ENCODE measurements at places on chromosomes 4 and X.

DNA sequence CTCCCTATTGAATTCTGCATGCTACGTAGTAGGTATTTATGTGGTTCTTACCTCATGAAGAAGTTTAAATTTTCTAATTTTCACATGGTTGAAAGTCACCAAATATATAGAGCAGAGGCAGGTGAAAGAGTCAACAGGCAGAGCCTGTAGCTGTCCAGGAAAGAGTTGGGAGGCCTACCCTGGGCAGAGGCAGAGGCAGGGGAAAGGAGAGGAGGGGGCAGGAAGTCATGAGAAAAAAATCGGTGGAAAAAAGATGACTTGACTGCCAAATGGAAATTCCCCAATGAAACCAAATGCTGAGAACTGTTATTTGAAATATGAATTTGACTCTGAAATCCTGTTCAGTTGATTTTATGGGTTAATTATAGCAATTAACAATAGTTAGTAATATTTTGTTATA lies 23.1 kb upstream of the GPR34 start:
- no peak for DNase-seq

DNA sequence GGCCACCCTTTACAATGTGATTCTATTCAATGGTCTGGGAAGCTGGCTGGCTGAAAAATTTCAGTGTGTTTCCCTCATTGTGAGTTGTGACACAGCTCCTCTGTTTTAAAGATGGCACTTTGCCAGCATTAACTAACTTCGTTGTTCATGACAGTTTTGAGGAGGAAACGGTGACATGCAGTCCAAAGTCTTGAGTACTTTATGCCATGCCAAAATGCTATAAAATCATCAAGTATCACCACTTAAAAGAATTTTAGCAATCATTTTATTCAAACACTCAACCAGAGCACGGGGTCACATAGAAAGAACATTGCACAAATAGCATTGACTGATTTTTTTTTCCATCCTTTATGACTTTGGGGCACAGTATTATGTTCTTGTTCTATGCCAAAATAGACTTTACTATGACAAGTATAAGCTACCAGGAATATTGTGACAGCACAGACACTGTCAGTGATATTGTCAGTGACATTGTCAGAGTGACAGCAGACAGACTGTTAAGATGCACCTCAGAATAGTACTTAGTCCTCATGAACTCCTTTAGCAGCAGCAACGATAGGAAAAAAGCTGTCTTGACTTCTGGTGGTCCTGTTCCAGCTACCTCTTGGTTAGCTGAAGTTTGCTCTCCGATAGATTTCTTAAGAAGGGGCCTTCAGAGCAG lies 46.7 kb downstream of the CXCL13 start:
- DNase-seq, result no peak

DNA sequence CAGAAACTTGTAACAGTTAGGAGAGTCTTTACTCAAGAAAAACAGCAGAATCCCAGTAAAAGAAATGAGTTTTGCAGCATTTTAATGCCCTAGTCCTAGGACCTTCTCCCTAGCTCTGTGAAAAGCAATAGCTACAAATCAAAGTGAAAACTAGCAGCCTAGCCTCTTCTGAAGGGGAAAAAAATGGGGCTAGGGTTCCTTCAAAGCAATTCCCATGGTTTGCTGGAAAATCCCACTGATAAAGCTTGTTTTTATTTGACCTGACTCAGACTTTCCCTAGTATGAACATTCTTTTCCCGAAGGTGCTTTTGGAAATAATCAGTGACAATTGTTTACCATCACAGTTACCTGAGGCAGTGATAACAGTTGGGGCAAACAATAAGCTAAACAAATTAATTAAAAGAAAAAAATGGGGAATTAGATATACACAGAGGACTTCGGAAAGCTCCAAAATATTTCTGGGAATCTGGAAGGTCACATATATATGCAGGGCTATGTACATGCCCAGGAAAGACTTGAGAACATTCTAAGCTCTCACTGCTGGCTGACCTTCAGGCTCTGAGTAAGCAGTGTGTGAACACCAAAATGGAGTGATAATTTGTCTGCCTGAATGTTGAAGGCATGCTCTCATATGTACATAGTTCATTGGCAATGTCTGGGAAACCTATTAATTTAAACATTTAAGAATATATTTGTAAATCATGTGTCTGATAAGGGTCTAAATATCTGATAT lies 285.9 kb downstream of the KCTD8 start:
- no peak for DNase-seq

DNA sequence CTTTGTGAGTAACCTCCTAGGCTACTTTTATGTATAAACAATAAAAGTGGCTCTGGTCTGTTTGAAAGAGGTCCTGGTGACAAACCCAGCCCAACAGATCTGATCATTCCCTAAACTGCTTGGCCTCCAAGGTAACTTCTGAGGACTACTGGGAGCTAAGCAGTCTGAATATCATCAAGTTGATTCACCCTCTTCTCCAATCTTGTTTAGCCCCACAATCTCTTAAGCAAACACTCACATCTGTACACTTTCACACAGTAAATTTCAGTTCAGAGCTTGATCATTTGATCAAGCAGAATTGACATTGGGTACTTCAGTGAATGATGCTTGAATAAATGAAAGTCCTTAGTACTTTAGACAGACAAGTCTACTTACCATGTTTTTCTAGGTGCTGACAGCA lies 74.7 kb downstream of the HCCS start:
- no peak for DNase-seq

DNA sequence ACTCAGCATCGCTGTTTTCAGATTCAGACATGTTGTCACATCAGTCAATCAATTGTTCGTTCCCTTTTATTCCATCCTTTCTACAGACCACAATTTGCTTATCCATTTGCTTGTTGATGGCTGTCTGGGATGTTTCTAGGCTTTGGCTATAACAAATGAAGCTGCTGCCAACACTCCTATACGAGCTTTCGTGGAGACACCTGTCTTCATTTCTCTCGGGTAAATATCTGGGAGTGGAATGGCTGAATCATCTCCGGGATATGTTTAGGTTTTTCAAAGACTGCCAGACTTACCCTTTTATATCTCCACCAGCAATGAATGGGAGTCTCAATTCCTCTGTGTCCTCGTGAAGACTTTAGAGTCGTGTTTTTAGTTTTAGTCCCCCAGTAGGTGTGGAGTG lies 118.9 kb downstream of the SORCS2 start:
- DNase-seq, result no peak

DNA sequence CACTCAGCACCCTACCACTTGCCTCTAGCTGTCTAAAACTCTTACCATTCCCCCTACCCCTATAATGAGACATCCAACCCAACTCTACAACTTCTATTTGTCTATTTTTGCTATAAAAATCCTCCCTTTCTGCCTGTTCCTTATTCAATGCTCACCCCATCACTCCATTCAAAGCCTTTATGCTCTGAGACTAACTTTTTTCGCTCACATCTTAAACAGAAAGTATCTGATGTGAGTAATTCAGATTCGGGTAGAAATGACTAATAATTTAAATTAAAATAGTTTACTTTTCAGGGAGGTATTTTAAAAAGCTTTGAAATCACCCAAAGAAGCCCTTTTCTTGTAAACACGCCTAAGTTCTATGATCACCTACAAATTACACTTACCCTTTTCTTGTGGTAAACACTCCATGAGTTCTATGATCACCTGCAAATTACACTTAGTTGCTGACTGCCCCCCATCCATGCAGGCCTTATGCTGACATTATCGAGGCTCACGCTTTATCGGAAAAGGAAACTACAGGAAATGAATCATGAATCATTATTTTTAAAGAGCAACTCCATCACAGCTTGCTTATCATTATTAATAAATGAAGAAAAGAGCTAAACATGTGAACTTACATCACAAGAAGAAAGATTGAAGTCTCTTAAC lies 168.7 kb upstream of the PPP1R2C start:
- no peak for DNase-seq

DNA sequence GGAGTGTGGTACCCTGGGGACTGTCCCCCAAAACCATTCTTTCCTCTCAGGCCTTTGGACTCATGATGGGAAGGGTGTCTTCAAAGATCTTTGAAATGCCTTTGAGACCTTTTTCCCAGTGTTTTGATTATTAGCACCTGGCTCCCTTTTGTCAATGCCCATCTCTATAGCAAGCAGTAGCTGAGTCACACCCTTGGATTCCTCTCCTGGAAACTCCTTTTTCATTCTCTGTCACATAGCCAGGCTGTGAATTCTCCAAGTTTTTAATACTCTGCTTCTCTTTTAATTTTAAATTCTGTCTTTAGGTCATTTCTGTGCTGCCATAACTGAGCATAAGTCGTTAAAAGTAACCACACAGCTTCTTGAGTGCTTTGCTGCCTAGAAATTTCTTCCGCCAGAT lies 29.7 kb downstream of the IL21 start:
- DNase-seq, result no peak

- DNase-seq, result no peak
Measured at GRCh38 chr4:8200302-8200975, 1.3 kb downstream of the SH3TC1 start.

DNA sequence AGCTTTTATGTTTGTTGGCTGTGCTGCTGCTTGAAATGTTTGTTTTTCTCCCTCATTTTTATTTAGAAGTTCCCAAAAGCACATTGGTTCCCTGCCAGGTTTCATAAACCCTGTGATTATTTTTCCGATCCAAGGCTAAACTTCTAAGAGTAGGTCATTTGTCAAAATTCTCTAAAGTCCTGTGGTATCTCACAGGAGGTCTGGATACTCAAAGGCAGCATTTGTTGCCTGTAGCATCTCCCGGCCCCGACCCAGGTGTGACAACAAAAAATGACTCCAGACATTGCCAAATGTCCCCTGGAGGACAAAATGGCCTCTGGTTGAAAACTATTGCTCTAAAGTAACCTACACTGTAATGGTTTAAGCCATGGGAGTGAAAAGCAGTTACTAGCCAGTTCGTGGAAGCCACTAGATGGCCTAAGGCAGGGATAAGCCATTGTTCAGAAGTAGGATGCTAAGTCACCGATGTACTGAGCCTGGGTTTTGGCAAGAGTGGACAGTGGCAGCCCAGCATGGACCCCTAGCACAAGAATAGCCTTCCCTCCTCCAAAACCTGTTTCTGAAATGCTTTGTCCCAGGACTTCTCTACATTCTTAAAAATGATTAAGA lies 256.1 kb downstream of the THOC2 start:
- DNase-seq, result no peak

- DNase-seq, result no peak
Measured at GRCh38 chr4:100681289-100681688, 163.5 kb upstream of the EMCN start.

GRCh38 chr4:173130687-173131086 lies 37.9 kb upstream of the GALNT7 start:
- no peak for DNase-seq

DNA sequence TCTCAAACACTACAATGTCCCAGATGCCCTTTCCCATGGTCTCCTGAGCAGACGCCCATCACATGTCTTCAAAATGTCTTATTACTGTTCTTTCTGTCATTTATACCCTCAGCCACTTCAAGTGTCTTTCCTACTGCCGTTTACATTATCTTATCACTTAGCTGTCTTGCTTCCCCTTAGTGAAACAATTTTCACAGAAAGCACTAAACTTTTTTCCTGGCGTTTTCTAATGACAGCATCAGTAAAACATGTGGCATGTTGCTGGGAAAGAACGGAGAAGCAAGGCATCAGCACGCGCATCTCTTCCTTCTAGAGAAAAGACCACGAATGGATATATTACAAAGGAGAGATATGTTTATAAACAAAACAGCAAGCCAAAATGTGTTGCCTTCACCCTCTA lies 189.7 kb upstream of the SLIT2 start:
- DNase-seq, result no peak

- no peak for DNase-seq
Measured at GRCh38 chr4:155405059-155405458, 28.3 kb upstream of the MAP9 start.

- DNase-seq, result no peak
Measured at GRCh38 chr4:108029016-108029720, 39.5 kb downstream of the HADH start.

- DNase-seq, result no peak
Measured at GRCh38 chrX:105658136-105658535, 164.2 kb upstream of the NRK start.

DNA sequence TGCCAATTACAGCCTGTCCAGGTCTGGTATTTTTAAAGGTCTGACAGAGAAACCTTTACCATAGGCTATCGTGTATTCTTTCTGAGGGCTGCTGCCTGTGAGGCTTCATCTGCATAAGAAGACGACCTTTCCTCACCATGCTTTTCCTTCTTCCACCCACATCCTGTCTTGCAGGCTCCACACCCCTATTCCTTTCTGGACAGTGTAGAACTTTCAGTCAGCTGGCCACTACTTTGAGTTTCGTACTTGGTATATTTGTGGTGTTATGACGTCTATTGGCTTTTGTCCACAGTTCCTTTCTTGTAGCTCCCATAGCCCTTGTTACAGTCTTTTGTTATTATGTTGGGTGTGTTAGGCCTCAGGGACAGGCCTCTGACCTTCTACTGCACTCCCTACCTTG lies 311.4 kb downstream of the RAPGEF2 start:
- DNase-seq, result no peak

GRCh38 chrX:19721726-19722370 lies 165.6 kb downstream of the SH3KBP1 start:
- no peak for DNase-seq

DNA sequence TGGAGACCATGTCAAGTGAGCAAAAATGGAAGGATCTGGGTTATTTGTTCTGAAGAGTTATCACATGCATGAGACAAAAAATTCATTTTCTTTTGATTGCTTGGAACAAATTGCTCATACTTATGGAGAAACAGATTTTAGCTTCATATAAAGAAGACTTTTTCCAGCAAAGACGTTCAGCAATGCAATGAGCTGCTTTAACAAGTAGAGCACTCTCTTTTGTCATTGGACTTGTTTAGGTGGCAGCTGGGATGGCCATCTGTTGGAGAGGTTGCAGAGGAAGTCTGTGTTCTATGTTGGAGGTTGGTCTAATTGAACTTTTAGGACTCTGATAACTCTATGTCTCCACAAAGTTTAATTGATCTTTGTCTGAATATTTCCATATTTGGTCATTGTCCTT lies 19.9 kb upstream of the CEP135 start:
- DNase-seq, result no peak

- no peak for DNase-seq
Measured at GRCh38 chr4:139986689-139987501, 167.1 kb downstream of the MAML3 start.

DNA sequence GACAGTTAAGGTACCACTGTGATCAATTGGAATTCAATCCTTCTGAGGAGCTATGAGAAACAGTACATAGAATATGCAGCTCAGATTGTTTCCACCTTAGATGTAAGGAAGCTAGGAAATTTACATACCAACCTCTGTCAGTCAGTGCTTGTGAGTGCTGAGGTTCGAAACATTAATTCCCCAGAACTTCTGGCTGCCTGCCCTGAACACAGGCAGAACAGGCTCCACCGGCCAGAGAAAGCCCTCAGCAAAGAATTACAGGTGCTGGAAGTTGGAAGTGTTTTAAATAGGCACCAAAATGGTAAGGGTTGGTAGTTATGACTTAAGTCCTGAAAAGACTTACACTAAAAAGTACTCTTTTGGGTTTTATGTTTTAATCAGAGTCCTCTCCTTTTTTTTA lies 651.8 kb downstream of the C4orf33 start:
- no peak for DNase-seq

DNA sequence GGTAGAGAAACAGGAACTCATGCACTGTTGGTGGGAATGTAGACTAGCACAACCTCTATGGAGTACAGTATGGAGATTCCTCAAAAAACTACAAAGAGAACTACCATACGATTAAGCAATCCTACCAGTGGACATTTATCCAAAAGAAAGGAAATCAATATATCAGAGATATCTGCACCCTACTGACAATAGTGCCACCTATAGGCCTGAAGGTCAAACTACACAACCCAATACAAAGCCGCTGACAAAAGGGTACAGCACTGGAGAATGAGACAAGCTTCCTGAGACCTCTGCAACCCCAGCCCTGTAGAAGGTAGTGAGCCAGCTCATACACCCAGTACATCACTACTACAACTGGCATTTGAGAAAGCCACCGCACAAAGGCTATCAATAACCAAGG lies 67.1 kb downstream of the CBR4 start:
- no peak for DNase-seq

Measured in activated CD8-positive, alpha-beta memory T cell treated with anti-CD3 and anti-CD28 coated beads for 1 hour (primary cell).